ENCODE measurements at places on chromosomes 6 and 20. TPM values are rescaled to one million over a fixed set of nuclear protein-coding genes. Genes with fewer than 3 reads are reported as not detected.

SPDEF gene
- not detected for total RNA-seq

GRM1 gene
- 0.44 TPM for total RNA-seq

RAET1L gene
- total RNA-seq, result not detected

RBBP8NL gene
- not detected for total RNA-seq

GRCh38 chr6:166251211-166251610 lies 57.0 kb downstream of the PRR18 start:
- DNase-seq, result no peak

- DNase-seq, result no peak
These were observed 141.4 kb downstream of the SCML4 start for GRCh38 chr6:107682721-107683120.

DNA sequence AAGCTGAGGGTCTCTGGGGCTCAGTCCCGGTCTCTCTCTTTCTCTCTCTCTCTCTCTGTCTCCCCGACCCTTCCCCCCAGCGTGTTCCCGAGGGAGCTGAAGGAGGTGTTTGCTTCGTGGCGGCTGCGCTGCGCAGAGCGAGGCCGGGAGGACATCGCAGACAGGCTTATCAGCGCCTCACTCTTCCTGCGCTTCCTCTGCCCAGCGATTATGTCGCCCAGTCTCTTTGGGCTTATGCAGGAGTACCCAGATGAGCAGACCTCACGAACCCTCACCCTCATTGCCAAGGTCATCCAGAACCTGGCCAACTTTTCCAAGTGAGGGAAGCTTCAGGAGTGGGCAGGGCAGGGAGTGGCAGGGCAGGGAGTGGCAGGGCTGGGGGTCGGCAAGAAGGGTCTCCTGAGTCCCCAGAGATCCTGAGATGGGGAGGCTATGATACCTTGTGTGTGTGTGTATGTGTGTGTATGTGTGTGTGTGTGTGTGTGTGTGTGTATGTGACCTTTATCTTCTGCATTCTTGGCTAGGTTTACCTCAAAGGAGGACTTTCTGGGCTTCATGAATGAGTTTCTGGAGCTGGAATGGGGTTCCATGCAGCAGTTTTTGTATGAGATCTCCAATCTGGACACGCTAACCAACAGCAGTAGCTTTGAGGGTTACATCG lies 13.6 kb upstream of the ZBTB9 start:
- DNase-seq, result no peak

DNA sequence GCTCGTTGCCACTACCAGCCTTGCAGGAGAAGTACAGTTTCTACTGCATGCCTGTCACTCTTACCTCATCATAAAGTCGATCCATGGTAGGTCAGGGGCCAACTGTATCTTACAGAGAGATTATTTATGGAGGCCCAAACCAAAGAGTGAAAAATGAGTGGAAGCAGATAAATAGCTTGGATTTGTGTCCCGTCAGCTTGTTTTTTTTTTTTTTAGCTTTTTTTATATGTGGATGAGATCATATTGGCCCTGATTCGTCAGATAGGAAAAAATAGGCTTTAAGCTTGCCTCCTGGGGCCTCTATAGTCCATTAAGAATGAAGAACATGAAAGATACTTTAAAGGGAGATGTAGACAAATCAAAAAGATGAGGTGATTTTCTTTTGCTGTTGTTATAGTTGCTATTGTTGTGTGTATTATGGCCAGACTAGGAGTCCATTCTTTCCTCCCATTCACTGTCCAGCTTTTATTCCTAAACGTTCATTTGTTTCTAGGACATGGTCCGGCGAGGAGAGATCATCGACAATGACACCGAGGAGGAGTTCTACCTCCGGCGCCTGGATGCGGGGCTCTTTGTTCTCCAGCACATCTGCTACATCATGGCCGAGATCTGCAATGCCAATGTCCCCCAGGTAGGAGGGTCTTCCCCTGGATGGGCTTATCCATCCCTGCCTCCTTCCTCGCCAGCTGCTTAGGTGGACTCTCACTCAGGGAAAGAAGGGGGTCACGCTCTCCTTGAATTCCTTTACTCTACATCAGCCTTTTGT lies 43.3 kb upstream of the VSTM2L start:
- no peak for DNase-seq

DNA sequence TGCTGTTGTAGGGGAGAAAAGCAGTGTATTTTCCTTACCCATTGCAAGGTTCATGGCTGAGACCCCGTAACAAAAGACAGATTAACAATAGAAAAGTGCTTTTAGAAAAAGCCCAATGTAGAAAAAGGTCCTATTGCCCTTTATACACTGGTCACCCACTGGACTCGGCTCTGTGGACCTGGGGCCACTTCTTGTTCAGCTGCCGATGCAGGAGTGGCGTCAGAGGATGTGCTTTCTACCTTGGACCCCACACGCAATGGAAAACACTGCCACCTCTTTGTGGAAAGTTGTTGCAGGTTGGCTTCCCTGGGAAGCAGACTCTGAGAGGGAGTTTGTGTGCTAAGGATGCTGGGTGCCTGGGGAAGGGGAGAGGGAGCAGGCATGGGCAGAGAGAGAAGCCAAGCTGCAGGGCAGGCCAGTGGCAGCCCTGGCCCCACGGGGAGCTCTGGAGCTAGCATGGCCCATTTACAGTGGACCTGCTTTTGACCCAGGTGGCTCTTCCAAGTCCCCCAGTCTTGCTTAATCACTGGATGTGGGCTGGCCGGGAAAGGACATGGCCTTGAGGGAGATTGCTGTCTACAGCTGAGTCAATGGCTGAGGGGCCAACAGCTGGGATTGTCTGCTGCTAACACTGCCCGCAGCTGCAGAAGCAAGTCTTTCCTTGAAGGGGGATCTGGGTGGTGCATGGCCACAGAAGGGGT lies 142.9 kb downstream of the CDC5L start:
- no peak for DNase-seq

Measured in tibial nerve (tissue), 4 donors.